ENCODE measurements at places on chromosomes 13 and 19.

GRCh38 chr13:79987323-79987722, 353.6 kb downstream of the SPRY2 start:
- DNase-seq: no peak

DNA sequence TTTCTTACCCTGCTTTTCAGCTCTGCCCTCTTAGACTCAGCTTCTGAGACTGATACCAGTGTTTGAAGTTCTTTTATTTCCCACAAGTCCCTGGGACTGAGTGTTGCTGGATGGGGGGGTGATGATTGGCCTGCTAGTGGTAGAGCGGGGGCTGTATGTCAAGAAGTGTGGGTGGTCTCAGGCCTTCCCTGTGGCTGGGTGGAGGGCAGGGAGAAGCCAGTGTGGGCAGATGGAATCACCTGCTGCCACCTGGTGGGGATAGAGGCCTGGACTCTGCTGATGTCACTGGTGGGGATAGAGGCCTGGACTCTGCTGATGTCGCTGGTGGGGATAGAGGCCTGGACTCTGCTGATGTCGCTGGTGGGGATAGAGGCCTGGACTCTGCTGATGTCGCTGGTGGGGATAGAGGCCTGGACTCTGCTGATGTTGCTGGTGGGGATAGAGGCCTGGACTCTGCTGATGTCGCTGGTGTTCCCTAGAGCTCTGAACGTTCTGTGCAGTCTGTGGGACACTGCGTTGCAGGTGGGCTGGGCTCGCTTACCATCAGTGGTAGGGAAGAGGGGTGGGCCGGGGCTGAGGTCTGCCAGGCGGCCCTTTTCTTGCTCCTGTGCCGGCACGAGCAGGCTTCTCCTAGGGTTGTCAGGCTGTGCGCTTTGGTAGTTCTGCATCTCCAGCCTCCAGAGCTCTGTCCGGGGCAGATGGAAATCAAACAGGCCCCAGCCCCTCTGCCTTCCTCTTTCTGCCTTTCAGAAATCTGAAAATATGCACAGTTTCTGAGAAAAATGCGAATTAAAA, 101.3 kb downstream of the ARHGEF7 start:
- DNase-seq: peak; percentile 30

GRCh38 chr13:108322206-108322824, 52.8 kb downstream of the TNFSF13B start:
- DNase-seq: no peak

GRCh38 chr13:99871249-99871898, 100.2 kb downstream of the ZIC5 start:
- no peak for DNase-seq

DNA sequence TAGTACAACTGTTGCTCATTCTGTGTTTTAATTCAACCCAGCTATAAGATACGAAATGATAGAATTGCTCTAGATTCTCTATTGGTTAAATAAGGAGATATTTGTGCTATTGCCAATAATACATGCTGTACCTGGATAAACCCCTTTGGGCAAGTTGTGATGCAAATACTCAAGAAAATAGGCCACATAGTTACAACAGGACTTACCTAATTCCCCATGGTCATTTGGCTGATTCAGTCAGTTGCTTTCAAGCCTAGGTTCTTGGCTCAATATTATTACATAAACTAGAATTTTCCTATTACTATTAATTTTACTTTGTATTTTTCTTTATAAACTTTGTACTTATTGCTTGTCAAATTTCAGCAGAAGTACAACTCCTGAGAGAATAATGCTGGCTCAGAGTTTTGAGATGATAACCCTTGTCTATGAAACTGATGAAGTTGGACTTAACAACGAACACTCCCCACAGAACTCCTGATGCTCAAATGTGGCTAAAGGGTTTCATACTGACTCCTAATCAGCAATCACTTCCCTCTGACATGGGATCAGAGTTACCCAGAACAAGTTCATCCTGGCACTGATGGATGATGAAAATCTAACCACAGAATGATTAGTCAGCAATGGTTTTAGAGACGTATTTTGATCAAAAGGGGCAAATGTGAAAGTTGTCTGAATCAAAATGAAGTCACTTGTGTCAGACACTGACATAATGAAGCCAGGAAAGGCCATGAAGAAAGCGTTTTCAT, 221.1 kb downstream of the ITGBL1 start:
- DNase-seq: no peak

- DNase-seq: no peak
These were observed 1463.4 kb upstream of the PCDH20 start for GRCh38 chr13:62879071-62879470.

DNA sequence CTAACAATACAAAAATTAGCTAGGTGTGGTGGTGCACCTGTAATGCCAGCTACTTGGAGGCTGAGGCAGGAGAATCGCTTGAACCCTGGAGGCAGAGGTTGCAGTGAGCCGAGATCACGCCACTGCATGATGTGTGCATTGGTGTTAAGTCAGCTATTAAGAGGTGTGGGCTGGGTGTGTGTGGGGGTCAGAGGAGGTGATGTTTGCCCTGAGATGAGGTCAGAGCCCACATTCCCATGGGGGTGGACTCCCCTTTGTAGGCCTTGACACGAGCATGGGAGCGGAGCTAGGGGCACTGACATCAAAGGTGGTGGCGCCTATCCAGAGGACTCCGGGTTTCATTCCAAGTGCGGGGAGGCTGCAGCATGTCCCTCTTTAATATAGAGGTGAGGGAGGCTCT, 34.6 kb upstream of the LDLR start:
- no peak for DNase-seq

DNA sequence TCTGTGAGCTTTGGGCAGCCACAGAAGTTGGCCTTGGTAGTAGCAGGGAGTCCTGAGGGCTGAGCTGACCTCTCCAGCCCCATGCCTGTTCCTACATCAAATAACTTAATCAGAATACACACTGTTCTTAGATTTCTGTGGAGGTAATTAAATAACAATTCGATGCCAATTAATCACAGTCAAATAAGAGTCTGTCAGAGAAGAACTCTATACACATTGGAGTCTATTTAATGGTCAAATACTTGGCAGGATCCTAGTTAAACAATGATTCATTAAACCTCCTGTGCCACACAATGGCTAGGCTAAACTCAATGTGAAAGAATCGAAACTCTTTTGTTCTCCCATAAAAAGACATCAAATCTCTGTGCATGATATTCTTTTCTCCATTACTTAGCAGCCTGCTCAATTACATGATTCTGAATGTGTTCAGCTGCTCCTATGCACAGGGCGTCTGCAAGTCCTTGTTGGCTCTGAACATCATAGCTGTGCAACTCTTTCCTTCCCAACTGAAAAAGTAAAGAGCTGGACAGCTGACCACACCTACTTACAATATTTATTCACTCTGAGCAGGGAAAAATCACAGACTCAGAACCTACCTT, 173.1 kb downstream of the ABCC4 start:
- DNase-seq: no peak

DNA sequence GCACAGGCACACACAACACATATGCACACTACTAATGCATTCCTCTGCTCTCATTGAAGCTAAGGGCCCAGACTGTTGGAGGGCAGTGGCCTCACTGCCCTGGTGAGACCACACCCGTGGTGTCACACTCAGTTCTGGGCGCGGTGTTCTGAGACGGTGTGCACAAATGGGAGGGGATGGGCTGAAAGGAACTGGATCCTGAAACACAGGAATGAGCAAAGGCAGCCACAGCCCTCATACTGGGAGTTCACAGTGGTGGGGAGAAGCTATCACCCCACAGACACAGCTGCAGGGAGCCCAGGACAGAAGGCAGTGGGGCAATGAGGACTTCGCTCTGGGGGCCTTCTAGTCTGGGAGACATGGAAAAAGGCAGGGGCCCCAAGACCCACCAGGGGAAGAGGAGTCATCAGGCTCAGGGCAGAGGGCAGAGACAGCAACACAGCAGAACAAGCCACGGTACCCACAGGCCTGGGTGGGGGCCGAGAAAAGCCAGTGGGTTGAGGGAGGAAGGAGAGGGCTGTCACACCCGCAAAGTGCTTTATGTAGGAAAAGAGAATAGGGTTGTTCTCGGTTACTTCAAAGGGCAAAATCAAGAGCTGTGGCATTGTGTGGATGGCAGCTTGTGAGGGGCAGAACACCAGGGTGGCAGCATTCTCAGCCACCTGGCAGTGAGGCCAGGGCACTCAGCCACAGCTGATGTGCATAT, 75.4 kb upstream of the GPR183 start:
- DNase-seq: peak; percentile 51

DNA sequence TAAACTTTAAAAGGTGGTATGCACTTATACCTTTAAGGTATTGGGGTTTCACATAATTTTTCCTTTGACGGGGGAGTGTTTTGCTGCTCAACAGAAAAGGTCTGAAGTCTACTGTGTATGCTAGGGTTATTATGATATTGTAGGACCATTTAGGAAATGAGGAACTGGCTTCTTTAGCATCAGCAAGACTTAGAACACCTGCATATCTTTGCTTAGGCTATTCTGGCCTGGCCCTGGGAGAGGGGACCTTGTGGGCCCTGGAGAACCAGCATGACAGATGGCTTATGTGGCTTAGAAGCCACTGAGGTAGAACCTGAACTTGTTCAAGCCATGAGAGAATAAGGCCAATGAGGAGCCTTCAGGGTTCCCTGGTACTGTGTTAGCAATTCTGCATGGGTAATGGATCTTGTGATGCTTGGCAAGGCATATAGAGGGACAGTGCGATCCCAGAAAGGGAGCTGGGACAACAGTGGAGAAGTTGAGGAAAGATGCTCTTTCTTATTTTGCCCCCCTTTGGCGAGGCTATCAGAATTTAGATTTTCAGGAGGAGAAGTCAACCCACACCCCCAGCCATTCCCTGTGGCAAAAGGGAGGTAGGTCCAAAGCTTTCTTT, 4.3 kb downstream of the RGCC start:
- DNase-seq: peak; percentile 37

DNA sequence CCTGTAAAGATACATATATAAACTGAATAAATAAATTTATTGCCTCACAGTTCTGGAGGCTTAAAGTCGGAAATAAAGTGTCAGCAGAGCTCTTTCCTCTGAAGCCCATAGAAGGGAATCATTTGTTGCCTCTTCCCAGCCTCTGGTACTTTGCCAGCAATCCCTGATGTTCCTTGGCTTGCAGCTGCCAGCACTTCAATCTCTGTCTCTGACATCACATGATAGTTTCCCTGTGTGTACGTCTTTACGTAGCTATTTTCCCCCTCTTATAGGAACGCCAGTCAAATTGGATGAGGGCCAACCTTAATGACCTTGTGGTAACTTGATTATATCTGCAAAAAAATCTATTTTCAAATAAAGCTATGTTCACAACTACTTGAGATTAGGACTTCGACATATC, 250.9 kb downstream of the LIG4 start:
- no peak for DNase-seq

GRCh38 chr13:48490241-48490640, 42.6 kb downstream of the RCBTB2 start:
- DNase-seq: no peak

DNA sequence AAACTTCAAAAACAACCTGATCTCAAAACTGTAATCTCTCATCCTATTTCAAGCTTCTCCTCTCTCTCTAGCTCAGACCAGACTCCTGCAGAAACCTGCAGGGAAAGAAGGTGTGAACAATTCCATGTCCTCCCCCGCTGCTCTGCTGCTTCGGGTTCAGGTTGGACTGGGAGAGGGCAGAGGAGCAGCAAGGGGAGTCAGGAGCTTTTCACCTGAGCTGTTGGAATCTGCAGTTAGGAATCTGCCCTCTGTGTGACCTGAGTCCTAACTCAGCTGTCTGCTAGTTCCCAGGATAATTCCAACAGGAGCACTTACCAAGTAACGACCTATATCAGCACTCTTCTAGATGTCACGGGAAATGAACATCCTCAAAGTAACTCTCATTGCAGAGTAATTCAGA, 118.3 kb downstream of the DNAJC15 start:
- DNase-seq: no peak

- DNase-seq: peak; percentile 95
These were observed at the start of gene VPS36 for GRCh38 chr13:52450012-52450792. Gene VPS36, minus strand, starts transcription at chr13:52450634. Its CDS starts 40 bp downstream, at chr13:52450594.

DNA sequence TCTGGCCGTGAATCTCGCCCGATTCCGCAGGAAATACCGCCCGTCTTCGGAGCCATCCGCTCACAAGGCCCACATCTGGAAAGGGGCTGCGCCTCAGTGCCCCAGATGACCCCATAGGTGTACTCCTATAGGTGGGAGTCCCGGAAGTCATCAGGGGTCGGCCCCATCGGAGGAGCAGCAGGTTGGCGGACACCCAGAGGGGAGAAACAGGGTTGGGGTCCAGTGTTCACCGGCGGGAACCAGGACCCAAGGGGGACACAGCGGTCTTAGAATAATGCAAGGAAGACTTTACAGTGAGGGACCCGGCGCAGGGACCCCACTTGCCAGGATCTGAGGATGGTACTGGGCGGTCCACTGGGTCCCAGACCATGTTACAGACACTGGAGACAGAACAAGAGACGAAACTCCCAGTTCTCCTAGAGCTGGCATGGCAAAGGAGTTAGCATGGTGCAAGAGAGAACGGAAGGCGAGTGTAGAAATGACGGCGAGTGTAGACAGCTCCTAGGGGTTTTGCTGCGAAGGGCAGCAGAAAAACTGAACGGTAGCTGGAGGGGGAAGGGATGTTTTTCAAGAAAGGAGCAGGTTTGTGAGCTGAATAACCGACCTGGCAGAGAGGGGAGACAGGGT, 4.2 kb upstream of the RGL3 start:
- no peak for DNase-seq

DNA sequence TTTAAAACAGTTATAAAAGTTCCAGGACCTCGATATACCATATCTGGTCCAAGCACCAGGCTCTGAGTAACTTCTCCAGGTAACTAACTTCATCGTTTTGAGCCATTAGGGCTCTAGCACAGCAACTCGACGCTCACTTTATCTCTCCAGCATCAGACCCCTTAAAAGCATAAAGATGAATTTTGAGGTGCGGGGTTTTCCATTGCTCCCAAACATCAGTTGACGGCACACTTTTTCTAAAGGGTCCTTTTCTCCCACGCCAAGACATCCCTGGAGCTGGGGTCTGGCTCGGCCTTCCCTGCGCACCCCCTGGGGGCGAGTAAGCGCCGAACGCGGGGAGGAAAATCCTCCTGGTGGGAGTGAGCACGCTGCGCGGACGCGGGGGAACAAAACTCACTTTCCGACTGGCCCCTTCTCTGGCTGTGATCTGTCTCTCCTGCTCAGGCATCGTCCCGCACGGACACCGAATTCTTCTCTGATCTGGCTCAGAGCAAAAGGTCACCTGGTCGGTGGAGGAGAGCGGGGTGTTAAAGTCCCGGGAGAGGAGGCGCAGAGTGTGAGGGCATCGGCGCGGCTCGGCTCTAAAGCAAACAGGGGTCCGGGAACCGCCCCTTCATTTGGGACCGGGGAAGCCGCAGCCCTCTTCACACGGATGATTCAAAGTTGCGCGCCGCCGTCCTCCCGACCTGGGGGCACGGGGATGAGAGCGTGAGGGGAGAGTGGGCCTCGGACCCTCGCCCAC, at the start of gene ATP7B:
Gene ATP7B (minus strand): TSS at position 561 of the 742 bp plus-strand sequence. CDS start 113 bp downstream, at position 448.
- DNase-seq: peak; percentile 8

All from CD4-positive, alpha-beta T cell treated with Interleukin-1 beta for 1 hour (primary cell).